CD4-positive, alpha-beta T cell treated with Interleukin-15 for 4 hours (primary cell): ENCODE measurements at places on chromosomes 7 and 10.

- DNase-seq = no peak
Observed at GRCh38 chr7:147639037-147639436, 951.5 kb upstream of the C7orf33 start.

DNA sequence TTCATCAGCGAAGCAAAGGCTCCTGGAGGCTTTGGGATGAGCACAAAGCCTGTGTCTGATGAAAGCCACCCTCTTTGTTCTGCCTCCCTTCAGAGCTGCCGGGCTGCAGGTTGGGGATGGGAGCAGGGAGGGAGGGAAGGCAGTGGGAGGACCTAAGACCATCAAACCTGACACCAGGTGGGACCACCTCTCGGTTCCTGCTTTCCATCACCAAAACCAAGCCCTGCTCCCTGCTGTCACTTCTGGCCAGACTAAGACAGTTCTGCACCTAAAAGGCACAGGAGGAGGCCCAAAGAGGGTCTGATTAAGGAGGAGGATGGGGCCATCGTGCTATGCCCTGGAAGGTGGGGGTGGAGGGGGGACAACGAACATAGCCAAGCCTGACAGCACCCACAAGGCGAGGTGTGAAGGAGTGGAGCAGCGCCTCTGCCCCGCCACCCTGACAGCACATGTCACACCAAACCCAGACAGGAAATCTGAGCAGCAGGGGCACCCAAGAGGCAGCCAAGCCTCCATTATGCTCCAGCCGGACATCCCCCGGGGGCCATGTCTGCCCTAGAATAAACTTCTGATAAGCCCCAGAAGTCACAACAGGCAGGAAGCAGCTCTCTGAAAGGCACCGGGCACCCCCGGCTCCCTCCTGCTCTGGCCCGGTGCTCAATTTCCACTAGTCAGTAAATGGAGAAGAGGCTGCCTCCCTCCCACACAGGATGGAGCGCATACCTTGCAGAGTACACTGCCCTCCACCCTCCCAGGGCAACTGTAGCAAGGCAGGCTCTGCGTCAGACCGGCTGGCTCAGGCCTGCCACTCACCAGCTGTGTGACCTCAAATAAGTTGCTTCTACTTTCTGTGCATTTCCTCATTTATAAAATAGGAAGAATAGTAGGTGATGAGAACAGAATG, 48.9 kb downstream of the DLG5 start:
- peak; percentile 33 for DNase-seq

DNA sequence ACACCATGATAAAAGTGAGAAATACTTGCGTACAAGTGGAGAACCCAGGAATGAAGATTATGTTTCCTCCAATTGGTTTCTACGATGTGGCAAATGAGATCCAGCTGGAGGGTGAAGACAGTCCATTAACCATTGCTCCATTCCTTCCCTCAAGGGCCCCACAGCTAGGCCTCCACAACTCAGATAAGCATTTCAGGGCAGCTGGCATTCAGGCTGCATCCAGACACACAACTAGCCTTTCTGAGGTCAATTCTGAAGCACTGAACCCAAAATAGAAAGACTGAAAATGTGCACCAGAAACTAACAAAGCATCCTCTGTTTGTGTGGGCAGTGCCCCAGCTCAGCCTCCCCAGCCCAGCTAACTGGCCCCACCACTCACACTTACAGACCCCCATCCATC, 94.8 kb downstream of the GSAP start:
- DNase-seq = no peak

DNA sequence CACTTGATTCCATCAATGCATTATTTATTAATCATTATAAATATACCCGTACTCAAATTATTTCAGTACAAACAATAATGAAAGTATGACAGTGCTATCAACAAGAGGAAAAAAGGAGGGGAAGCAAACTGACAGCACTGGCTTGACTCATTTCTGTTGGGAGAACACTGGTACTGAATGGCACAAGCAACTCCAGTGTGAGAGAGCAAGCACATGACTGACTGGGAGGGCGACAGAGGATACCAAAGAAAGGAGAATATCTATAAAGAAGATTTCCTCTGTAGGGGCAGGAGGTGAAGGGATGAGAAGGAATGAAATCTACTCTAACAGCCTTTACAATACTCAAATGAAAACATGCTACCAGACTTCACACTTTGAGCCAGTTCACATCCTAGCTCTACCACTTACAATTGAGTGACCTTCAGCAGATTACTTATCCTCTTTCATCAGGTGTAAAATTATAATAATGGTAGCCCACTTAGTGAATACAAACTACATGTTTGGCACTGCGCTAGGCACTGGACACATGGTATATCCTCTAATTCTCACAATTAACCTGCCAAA, 1.5 kb downstream of the USP54 start:
- no peak for DNase-seq

GRCh38 chr7:79459381-79459780, 5.9 kb upstream of the MAGI2 start:
- DNase-seq = no peak

- no peak for DNase-seq
Observed at GRCh38 chr10:2885288-2886278, 181.8 kb upstream of the PFKP start.
